ENCODE measurements at places on chromosomes 11 and 22.

- DNase-seq, result no peak
Measured at GRCh38 chr11:124075841-124076651, 34.9 kb upstream of the OR10G7 start.

- no peak for DNase-seq
Measured at GRCh38 chr11:12803086-12803826, 129.0 kb downstream of the TEAD1 start.

DNA sequence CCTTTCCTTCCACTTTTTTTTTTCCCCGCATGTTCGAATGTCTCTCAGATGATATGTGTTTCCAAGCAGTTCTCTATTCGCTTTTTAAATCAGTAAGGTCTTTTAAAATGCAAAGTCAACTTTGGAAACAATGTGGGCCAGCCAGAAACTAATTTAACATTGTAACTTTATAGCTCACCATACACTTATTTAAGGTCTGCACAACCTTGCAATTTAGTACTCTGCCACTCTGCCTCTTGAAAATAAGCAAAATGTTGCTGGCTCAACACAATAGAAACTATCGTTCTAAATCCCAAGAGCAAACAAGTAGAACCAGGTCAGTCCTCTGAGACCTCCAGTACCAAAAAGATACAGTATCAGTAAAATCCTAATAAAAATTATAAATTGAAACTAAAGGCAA is 109.0 kb downstream of the SIK3 start:
- no peak for DNase-seq

- no peak for DNase-seq
Measured at GRCh38 chr22:47199261-47199978, 437.0 kb downstream of the TBC1D22A start.

DNA sequence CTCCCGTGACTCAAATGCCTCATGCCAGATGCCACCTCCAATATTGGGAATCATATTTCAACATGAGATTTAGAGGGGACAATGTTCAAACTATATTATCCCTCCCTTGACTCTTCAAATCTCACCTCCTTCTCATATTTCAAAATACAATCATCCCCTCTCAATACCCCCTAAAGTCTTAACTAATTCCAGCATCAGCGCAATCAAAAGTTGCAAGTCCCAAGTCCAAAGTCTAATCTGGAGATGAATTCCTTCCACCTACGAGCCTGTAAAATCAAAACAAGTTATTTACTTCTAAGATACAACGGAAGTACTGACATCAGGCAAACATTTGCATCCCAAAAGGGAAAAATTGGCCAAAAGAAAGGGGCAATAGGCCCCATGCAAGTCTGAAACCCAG is 67.2 kb upstream of the SC5D start:
- DNase-seq, result no peak

- no peak for DNase-seq
Measured at GRCh38 chr22:37742376-37743171, 45.7 kb downstream of the TRIOBP start.

DNA sequence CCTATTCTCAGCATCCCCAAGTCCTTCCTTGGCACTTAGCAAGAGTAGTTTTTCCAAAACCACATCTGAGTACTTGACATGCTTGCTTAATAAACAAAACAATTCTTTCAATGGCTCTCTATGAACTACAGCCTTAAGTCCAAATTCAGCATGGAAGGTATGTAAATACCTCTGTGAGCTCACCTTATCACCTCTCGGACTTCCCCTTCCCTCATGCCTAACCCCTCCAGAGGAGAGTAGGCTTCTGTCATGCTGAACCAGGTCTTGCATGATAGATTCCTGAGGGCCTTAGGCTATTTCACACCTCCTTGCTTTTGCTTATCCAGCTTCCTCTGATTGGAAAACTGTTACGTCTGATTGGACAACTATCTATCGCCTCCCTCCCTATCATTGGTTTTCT is 312.9 kb upstream of the CCDC90B start:
- DNase-seq, result no peak

GRCh38 chr22:21876486-21877176 is 9.2 kb upstream of the MAPK1 start:
- no peak for DNase-seq

DNA sequence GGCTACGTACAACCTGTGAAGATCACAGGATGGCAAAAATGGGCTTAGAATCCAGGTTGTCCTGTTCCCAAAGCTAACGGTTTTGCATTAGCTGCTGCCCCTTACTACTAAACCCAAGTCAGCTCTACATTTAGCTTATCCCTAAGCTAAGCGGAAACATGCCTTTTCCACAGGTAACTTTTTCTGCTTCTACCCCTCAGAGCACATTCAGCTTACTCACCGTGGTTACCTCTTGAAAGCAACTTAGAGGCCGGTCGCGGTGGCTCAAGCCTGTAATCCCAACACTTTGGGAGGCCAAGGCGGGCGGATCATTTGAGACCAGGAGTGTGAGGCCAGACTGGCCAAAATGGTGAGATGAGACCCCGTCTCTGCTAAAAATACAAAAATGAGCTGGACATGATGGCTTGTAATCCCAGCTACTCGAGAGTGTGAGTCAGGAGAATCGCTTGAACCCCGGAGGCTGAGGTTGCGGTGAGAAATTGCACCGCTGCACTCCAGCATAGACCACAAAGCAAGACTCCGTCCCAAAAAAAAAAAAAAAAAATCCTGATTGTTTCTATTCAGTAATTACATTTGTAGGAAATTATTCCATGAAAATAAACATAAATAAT is 790 bp upstream of the TMEM41B start:
- no peak for DNase-seq

GRCh38 chr11:129620237-129621104 is 195.2 kb upstream of the TMEM45B start:
- no peak for DNase-seq

GRCh38 chr22:22408731-22409696 is 99.5 kb downstream of the ZNF280B start:
- DNase-seq, result no peak

DNA sequence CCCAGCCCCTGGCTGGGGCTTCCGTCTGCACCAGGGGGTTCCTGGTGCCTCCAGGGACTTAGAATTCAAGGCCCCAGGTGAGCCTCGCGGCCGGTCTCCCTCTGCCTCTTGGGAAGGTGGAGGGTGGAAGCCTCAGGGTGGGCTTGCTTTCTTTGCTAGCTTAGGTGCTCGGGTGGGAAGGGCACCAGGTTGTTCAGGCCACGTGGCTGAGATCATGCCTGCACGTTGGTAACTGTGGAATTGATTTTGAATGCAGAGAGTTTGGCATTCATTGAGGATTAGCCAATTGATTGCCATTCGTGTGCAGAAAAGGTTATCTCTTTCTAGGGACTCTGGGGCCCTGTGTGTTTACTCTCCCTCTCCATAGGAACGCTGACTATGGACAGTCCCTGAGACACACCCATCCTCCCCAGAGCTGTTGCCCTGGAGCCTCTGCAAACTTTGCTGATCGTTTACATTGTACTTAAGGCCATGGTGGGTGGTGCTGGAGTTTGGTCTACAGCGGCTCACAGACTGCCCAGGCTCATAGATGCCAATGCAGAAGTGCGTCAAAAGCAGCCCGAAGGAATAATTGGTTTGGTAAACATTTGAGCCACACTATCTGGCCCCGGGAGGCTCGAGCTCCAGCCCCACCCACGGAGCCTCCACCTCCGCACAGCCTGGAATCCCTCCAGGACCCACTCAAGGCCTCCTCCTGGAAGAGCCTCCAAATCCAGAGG is 1457.7 kb downstream of the BRD1 start:
- DNase-seq, result no peak

- no peak for DNase-seq
Measured at GRCh38 chr11:69276165-69276564, 17.8 kb upstream of the MYEOV start.

All from CD4-positive, alpha-beta T cell treated with Interleukin-17A for 4 hours (primary cell).